H1 (cell line): ENCODE measurements at places on chromosomes 5 and 9.

- H3K36me3 ChIP-seq: no peaks in the 10 kb centered on the region
- H3K27me3 ChIP-seq: no peaks in the 10 kb centered on the region
- H3K27ac ChIP-seq: no peak overlapping the region
Observed at GRCh38 chr9:121738968-121739367, 87.5 kb downstream of the DAB2IP start.

- H3K27ac ChIP-seq: no peak overlapping the region
- no peaks in the 10 kb centered on the region for H3K36me3 ChIP-seq
- no peak for DNase-seq
- no peak overlapping the region for H3K4me3 ChIP-seq
- no peaks in the 10 kb centered on the region for H3K27me3 ChIP-seq
- no peaks in the 10 kb centered on the region for H3K4me1 ChIP-seq
Observed at GRCh38 chr5:10623305-10623910, 59.5 kb downstream of the ANKRD33B start.

DNA sequence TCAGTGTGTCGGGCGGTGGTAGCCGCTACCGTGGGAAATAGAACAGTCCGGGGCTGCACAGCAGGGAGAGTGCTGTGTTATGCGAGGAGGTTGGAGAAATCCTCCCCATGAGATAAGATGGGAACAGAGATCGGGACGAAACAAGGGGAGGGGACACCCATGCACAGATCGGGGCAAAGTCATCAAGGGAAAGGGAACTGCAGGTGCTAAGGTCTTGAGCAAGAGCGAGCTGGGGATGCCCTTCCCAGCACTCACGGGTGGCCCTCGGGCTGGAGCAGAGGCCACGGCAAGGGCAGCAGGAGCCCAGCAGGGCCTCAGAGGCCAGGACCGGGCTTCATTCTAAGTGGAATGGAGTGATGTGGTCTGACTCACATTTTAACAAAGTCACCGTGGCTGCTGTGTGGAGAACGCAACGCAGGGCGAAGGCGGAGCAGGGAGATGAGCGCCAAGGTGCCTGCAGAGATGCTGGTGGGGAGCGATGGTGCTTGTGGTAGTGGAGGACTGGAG, 7.7 kb downstream of the IL13 start:
- H3K36me3 ChIP-seq: no peaks in the 10 kb centered on the region
- no peak overlapping the region for H3K27ac ChIP-seq
- no peaks in the 10 kb centered on the region for H3K27me3 ChIP-seq
- H3K4me1 ChIP-seq: no peaks in the 10 kb centered on the region
- no peak overlapping the region for H3K4me3 ChIP-seq
- DNase-seq: no peak

DNA sequence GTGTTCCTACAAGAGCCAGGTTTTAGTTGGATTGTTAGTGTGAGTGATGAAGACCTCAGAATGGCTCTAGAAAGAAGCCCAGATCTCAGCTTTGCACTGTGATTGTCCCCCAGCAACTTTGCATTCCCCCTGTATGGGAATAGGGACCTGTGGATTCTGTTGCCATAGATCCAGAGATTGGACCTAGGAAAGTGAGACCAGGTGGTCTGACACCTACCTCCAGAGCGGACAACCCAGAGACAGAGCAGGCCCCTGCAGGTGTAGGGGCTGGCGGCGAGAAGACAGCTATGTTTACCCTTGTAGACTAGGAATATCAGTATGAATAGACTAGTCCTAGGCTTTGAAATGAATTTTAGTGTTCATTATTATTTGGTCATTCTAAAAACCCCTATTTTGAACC, 53.6 kb downstream of the IRF1 start:
- H3K27me3 ChIP-seq: no peaks in the 10 kb centered on the region; the same call in 1 of the 2 replicates
- H3K36me3 ChIP-seq: no peaks in the 10 kb centered on the region
- H3K4me3 ChIP-seq: no peak overlapping the region
- H3K4me1 ChIP-seq: peaks cover 2% of the 10 kb centered on the region; the same call in 1 of the 2 replicates
